ENCODE measurements at places on chromosomes 11 and 22.

DNA sequence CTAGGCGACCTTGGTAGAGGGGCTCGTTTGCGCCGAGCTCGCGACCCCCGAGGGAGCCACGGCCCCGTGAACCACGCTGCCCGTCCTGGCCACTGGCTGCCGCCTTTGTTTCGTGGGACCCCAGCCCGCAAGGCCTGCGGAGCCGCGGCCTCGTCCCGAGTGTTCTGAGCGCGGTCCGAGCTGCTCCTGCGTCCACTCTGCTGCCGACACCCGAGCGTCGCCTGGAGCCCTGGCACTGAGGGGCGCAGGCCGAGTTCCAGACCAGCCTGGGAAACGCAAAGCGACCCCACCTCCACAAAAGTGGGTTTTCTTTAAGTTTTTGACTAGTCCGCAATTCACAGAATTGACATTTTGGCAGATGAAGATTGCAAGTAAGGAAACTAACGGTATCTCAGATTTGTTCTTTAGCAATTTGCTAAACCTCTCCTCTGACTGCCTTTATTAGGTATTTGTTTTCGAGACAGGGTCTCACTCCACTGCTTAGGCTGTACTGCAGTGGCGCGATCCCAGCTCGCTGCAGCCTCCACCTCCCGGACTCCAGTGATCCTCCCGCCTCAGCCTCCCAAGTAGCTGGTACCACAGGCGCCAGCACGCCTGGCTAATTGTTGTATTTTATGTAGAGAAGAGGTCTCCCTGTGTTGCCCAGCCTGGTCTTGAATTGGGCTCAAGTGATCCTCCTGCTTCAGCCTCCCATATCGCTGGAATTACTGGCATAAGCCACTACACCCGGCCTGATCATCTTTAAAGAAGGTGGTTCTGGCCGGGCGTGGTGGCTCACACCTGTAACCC lies 879 bp upstream of the RNH1 start:
- DNase-seq: no peak

- no peak for DNase-seq
Measured at GRCh38 chr11:9594267-9595046, 21.0 kb downstream of the WEE1 start.

GRCh38 chr11:118046051-118046963 lies 30.6 kb upstream of the TMPRSS4 start:
- DNase-seq: no peak

GRCh38 chr11:73260127-73260457 lies 12.0 kb upstream of the P2RY6 start:
- no peak for DNase-seq

DNA sequence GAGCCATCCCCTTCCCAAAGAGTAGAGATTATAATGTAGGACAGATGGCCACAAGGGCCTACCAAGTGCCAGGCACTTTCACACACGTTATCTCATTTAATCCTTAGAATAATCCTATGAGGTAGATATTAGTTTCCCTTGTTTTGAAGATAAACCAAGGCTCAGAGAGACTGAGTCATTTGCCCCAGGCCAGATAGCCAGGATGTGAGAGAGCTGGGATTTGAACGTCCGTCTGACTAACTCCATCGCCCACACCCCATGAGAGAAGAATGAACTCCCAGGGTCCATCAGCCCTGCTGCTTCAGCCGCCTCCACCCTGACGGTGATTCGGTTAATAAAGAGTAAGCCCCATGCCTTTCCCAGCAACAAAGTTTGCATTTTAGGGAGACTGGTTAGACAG lies 10.7 kb downstream of the PRG3 start:
- DNase-seq: no peak

- DNase-seq: no peak
Measured at GRCh38 chr11:12691473-12691872, 17.3 kb downstream of the TEAD1 start.

- no peak for DNase-seq
Measured at GRCh38 chr11:83252941-83253340, 33.2 kb downstream of the CCDC90B start.

GRCh38 chr11:123624974-123625373 lies 29.4 kb downstream of the SCN3B start:
- DNase-seq: no peak

DNA sequence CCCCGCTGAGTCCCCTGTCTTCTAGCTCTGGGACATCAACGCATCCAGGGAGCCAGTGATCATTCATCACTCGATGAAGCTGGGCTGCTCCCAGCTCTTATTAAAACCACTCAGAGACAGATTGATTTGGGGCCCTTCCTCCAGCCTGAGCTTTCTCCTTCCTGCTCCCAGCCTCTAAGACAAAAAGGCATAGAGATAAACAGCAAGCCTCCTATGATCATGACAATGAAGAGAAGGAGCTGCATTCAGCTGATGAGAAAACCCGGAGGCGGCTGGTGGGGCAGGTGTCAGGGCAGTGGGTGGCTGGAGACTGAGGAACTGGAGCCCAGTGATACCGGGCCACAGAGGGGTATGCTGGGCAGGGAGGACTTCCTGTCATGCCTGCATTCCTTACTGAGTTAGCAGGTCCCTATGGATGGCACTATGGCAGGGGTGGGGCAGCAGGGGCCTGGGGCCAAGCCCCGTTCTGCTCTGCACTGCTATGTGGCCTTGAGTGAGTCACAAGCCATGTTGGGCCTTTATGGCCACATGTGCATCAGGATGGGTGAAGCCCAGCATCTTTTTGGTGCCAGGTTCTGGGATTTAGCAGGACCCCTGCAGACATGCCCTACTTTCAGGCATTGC lies 20.2 kb downstream of the PVALB start:
- DNase-seq: no peak

DNA sequence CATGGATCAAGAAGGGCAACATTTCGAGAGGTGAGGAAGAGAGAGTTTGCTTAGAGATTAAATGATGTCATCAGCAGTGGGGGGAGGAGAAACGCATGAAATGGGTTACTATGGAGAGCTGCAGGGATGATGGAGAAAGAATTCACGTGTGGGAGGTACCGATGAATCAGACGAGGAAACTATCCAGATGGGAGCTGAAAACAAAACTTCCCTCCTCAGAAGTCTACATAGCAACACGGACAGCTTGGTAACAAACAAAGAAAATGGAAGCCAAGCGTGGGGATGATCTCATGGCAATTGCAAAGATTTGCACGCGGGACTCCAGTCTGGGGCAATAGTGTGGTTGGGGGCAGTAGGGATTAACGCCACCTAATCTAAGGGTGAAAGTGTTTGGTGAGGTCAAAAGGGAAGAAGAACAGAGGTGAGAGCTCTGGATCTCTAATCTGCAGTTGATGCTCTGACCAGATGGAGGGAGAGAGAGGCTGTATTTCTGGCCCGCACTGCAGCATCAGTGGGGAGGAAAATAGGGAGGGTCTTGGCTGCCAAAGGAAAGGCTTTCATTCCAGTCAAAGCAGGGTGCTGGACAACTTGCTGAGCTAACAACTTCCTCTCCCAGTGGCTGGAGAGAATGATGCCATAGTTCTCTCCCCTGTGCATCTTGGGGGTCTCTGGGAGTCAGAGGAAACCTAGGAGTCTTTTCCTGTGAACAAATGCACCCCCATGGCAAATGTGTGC lies 43.4 kb upstream of the CSNK2A3 start:
- no peak for DNase-seq
